Spinal cord (tissue), 10 donors: ENCODE measurements at places on chromosomes 4 and X.

- DNase-seq: no peak
These were observed 27.9 kb upstream of the FUNDC1 start for GRCh38 chrX:44570522-44570921.

DNA sequence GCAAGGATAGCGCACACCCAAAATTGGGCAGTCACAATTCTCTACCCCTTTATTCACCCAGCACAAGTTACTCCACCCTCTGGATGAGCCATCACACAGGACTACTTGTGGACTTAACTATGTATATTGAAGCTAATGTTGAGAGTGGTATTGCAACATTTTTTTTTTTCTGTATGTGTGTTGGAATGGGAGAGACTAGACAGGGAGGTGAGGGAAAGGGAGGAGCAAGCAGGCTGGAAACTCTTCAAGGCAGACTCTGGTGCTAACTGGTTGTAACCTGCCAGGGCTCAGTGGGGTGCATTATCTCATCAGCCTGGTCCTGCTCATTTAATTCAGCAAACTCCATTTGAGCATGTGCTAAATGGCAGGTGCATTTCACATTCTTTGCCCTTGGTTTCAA is 18.4 kb upstream of the CWH43 start:
- DNase-seq: no peak

DNA sequence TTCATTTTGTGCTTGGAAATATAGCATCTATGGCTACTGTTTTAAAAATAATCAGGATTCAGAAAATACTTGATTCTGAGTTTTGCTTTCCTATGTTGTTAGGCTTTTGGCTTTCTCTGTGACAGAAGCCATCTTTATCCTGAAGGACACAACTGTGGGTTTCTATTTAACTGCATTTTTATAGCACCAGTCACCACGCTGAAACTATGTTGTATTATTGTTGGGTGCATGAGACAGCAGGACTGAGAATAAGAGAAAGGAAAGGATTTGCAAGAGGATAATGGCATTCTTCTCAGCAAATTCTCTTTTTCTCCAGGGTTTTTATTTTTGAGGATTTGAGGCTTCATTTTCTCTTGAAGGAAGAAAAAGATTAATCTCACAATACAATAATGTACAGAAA is 10.1 kb upstream of the NEUROG2 start:
- no peak for DNase-seq

DNA sequence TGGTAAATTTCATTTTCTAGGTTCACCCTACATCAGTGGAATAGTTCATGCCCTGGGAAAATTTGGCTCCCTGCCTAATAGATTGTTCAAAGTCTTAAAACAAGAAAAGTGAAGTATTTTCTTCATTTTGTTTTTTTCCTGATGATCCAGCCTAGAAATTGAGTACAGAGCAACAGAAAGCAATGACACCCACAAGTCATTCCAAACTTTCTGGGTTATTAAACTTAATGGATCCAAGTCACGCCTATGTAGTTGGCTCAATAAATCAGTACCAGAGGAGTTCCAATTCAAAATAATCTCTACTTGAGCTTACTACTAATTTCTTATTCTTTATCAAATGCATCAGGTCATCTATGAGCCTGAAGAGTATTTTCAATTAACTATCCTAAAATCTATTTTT is 937.6 kb upstream of the SLIT2 start:
- no peak for DNase-seq

DNA sequence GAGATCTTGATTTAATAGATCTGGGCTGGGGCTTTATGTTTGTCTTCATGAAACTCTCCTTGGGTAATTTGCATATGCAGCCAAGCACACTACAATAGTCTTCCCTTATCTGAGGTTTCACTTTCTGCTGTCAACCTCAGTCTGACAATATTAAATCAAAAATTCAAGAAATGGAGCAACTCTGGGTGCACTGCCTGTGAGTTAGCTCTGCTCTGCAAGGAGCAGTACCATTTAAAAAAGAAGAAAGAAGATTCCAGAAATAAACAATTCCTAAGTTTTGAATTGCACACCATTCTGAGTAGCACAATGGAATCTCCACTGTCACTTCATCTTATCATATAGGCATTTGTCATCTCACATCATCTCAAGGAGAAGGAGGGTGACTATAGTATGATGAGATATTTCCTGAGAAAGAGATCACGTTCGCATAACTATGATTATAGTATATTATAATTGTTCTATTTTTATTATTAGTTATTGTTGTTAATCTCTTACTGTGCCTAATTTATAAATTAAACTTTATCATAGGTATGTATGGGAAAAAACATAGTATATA is 9.4 kb downstream of the FNIP2 start:
- no peak for DNase-seq

- DNase-seq: no peak
These were observed 94.9 kb upstream of the SHISA3 start for GRCh38 chr4:42302348-42302747.

DNA sequence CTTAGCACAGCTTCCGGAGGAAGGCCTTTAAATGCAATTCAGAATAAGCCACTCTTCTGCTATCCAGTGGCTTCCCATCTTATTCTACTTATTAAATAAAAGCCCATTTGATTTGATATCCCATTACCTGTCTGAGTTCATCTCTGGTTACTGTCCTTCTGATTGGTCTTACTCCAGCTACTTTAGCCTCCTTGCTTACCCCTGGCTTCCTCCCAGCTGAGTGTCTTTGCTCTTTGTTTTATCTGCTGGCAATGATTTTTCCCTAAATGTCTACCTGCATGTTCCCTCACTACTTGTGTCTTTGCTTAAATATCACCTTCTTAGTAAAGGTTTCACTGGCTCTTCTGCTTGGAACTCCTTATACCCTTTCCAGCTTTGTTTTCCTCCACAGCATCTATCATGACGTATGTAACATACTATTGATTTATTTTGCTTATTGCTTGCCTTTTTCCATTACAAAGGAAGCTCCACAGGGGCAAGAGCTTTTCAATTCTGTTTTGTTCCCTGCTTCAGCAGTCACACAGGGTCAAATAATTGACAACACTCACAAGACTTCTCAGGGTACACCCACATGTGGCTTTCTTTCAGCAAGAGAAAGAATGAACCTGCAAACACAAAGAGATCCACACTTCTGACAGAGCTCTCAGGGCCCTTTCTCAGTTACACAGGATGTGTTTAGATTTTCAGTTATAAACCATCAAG is 63.8 kb downstream of the TBC1D19 start:
- DNase-seq: no peak

GRCh38 chrX:69028006-69028760 is 137.1 kb downstream of the PJA1 start:
- no peak for DNase-seq

- peak; percentile 6 for DNase-seq
These were observed 113.9 kb downstream of the NYX start for GRCh38 chrX:41561045-41561444.

DNA sequence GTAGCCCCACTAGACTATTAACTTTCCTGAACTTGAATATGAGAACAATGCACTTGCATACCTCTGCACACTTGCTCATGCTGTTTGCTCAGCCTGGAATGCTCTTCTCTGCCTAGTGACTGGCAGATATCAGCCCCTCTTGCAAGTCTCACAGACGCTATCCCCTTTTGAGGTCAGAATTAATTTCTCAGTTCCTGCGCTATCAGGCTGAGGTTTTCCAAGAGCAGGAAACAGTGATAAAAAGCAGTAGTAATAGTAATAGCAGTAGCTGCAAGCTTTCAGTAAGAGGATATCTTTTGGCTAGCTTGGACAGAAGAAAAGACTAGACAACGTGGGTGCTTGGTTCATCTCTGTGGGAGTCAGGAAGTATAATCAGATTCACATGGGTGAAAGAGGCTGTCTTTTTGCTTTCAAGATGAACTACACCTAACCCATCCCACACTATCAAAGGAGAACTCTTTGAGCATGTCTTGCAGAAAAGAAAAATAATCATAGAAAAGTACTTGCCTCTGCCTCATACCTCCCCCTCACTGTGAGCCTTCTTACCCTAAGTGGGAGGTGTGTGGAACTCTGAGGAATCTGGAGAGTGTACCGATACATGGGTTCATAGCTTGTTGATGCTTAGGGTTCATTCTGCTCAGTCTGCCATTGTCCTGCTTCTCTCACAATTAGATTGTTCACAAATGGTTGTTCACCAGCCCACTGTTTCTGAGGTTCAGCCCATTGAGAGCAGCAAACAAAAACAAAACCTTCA is 11.3 kb upstream of the DRP2 start:
- no peak for DNase-seq

GRCh38 chr4:6693231-6694176 is at the start of gene S100P:
S100P (plus strand) TSS chr4:6693878; CDS start chr4:6693933, 55 bp downstream.
- DNase-seq: no peak

GRCh38 chr4:171846232-171846631 is 33.0 kb downstream of the GALNTL6 start:
- DNase-seq: peak; percentile 21

- DNase-seq: no peak
These were observed 4.0 kb upstream of the ABLIM2 start for GRCh38 chr4:8162625-8163024.

- no peak for DNase-seq
These were observed 98.3 kb upstream of the SFRP2 start for GRCh38 chr4:153887217-153887616.
